ENCODE measurements at places on chromosomes 3 and 15.

- no peak for DNase-seq
These were observed 9.0 kb upstream of the ZBED2 start for GRCh38 chr3:111604119-111604518.

DNA sequence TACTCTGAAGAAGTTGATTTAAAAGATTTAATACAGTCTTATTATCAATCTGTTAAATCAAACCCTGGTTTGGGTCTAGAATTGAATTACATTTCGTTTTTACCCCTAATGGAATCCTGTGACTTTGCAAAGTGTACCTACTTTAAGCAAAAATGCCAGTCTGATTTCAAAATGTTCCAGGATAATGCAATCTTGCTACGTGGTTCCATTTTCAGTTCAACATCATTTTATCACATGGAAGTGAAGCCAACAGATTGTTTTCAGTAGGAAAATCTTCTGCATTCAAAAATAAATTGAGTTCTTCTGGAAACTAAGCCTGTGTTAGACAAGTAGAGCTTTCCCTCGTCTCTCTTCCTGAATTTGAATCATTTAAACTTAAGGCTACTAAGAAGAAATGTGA, 356.4 kb downstream of the CHST2 start:
- no peak for DNase-seq

DNA sequence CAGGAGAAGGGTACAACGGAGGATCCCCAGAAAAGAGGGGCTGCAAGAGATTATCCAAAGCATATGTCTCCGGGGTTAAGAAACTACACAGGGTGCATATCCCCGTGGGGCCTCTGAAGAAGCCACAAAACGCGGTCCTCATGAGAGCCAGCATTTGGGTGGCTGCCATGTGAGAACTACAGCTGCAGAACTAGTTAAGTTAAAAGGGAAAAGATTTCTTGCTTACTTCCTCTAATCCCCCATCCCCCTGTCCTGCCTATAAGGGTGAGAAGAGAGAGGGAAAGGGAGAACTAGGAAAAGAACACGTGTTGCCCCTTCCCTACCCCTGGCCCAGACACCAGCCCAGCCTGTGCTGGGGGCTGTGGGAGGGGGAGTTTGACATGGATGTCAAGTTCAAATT, 70.4 kb upstream of the PCSK6 start:
- DNase-seq = no peak

DNA sequence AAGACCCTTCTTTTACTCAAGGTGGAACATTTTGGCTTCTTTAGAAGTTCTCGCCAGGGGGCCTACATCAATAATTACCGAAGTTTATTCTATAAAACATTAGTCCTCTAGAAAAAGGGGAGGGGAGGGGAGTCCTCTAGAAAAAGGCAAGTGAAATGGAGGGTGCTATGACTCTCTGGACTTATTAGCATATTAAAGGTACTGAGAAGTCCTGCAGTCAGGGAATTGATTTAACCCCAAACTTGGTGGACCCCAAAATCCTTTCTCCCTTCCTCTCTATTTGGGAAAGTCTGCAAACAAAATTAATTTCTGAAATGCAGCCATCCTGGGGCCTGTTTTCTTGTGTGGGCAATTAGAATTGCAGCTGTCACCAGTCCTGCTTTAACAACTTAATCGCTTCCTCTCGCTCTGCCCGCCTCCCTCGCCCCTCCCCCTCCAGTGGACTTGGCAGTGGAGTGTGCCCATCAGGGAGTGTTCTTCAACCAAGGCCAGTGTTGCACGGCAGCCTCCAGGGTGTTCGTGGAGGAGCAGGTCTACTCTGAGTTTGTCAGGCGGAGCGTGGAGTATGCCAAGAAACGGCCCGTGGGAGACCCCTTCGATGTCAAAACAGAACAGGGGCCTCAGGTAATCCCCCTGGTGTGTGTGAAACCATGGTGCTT, 18.9 kb upstream of the LRRK1 start:
- no peak for DNase-seq

- DNase-seq = no peak
These were observed 76.7 kb downstream of the CBLB start for GRCh38 chr3:105791919-105792786.

DNA sequence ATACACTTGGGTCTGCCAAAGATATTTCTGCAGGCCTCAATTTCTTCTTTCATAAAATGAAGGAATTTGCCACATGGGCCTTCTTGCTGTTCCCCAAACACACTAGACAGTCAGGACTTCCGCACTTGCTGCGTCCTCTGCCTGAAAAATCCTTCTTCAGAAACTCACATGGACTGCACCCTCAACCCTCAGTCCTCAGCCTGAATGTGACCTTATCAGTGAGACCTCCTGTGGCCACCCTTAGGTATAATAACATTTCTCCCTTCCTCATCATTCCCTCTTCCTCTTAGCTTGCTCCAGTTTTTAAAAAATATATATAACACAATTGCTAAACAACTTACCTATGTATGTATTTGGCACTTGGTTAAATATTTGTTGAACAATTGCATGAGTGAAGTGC, 257.5 kb downstream of the MFSD1 start:
- DNase-seq = no peak

- no peak for DNase-seq
These were observed 15.2 kb downstream of the EIF4E3 start for GRCh38 chr3:71709908-71710511.

DNA sequence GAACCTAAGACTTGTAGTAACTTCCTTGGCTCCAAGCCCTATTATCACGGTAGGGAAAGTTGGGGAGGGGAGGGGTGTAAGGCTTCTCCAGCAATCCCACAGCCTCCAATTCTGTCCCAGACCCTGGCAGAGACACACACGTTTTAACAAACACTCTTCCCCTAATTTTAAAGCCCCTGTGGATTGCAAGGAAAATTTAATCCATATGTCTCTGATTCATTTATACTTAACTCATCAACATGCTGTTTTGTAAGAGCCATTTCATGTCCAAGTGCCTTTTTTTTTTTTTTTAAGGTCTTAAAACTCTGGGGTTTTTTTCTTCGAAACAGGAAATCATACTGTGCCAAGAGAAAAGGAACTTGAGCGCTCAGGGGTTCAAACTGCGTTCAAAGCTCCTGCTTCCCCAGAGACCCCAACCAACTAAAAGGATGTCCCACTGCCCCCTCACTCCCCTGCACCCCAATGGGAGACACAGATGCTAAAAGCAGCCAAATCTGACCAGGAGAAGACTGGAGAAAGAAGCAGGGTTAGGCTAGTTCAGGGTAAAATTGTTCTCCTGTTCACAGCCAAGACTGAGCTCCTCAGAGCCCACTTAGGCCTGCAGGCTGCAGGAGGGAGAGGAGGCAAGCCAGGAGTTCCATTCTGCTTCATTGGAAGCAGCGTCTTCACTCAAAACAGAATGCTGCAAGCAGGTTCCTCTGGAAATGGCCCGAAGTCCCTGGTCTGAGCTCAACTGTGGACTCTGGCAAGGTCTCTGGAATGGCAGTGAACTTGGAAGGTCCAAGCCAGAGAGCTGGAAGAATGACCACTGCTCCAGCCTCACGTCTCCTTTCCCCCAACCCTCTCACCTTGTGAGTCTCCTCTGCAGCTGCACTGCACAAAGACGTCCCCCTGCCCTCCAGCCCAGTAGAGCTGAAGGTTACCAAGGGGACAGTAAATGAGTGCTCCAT, 172.5 kb downstream of the NTRK3 start:
- no peak for DNase-seq

GRCh38 chr3:27360113-27361078, 8.8 kb downstream of the NEK10 start:
- no peak for DNase-seq

GRCh38 chr3:165459924-165460835, 264.0 kb upstream of the SLITRK3 start:
- no peak for DNase-seq

GRCh38 chr3:132034097-132034485, 723 bp downstream of the CPNE4 start:
- DNase-seq = no peak

- no peak for DNase-seq
These were observed 54.8 kb upstream of the LMCD1 start for GRCh38 chr3:8446845-8447244.

DNA sequence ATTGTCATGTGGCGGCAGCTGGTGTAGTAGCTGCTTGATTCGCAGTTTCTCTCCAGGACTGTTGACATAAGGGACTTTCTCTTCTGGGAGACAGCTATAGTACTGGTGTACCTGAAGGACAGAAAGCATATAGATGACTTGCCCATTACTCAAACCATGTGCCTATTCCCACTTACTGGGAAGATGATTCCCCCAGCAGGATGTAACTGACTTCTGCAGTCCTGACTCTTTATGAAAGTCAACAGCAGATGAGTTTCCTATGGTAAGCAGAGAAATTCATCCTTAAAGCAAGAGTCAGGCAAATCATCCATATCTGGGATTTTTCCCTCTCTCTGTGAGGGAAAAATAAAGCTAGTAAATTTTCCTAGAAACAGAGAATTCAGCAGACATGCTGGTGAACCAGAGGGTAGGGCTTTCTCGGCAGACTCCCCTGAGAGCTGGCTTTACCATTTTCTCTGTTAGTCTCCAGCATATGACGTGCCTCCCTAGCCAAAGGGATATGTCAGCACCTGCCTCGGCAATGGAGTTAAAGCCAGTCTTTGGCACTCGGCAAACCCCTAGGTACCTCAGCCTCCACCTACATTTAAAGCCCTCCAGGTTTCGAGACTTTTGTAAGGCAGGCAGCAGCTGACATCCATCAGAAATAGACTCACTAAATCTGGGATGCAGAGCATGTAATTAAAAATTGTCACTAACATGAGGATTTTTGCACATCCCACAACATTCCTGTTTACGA, 62.1 kb downstream of the PRICKLE2 start:
- DNase-seq = no peak

- peak; percentile 55 for DNase-seq
These were observed 20.5 kb downstream of the RBPMS2 start for GRCh38 chr15:64754663-64755426.

- no peak for DNase-seq
These were observed 341.2 kb upstream of the C2CD4B start for GRCh38 chr15:62506217-62506805.

DNA sequence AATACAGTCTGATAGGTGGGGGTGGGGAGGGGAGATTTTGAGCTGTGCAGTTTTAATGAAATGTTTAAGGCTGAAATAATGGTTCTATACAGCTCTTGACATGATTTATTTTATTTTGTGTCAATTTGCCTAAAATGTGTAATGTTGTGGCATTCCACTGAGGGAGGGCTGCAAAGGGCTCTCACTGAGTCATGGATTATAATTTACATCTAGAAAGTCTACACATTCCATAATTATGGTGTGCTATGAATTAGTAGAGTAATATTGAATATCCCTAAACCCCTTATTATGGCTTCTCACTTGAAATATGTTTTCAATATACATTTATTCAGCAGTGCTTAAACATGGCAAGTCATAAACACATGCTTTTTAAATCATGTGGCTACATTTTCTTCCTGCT, 103.9 kb downstream of the RARB start:
- DNase-seq = no peak

DNA sequence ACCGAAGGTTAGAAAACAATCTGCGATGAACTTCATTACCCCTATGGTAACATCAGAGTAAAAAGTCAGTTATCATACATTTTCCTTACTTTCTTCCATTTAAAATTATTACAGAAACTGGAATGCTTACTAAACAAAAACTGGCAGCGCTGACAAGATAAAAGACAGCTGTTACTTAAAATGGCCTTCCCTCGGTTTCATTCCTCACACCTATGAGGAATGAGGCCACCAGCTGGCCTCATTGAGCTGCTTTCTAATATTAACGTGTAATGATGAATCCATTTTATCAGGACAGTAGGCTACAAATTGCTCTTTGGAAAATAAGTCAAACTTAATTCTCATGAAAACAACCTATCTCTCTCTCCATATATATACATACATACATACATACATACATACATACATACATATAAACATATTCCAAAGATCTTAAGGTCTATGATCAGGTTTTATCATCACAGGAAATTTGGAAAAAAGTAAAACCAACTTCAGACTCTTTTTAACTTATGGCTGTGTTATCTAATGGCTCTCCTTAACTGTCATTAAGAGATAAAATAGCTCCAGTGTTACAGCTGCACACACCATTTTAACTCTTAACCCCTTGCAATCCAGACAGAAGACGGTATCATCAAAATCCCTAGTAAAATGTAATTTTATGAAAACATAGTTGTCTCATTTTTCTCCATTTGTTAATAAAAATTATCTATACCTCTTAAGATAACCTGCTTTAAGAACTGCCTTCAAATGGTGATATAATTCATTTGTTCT, 5.2 kb downstream of the CCNL1 start:
- DNase-seq = no peak

DNA sequence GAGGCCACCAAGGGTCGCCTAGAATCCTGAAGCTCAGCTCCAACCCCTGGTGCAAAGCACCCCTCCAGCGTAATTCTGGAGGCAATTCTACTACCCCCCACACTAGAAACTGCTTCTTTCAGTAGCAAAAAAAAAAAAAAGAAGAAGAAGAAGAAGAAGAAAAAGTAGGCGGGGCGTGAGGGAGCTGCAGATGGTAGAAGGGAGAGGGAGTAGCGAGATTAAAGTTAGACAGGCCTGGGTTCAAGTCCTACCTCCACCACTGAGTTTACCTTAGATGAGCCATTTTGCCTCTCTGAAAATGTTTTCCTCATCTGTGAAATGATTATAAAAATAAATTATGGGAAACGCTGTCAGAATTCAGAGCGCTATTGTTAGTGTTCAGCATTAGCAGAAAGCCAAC, 913 bp downstream of the FAM174B start:
- no peak for DNase-seq

- DNase-seq = no peak
These were observed 20.0 kb downstream of the PCCB start for GRCh38 chr3:136270179-136270578.

DNA sequence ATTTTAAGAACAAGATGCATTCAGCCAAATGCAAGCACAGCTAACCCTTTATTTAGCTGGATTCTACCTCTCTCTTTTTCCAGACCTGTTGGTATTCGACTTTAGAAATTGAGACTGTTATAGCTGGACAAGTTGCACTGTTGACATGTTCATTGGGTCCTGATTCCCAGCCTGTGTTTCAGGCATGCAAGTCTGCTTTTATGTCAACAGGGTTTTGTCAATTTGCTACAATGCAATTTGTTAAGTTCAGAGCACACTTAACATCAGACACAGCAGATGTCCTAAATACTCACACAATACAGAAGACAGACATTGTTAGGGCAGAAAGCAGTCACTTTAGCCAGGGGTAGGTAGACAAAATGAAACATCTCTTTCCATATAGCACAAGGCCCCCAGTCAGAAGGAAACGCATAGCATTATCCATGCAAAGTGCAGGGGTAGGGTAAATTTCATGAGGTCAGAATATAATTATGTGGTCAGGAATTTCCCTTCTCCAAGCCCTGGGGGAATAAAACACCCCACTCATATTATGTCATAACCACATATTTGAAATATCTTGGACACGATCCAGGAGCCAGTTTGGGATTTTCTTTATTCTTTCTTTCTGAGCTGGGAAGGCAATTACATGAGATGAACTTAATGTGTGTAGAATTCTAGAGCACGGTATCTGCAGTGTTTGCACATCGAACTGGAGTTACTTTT, 504.1 kb downstream of the NTRK3 start:
- DNase-seq = no peak

GRCh38 chr3:11600501-11601282, 43.0 kb downstream of the VGLL4 start:
- DNase-seq = no peak

GRCh38 chr3:11613851-11614487, 29.7 kb downstream of the VGLL4 start:
- no peak for DNase-seq

- no peak for DNase-seq
These were observed 1075.1 kb downstream of the AGBL1 start for GRCh38 chr15:87154761-87155160.

GRCh38 chr3:32960404-32961170, 9.1 kb downstream of the CCR4 start:
- DNase-seq = no peak

- DNase-seq = no peak
These were observed 3.6 kb downstream of the RAD18 start for GRCh38 chr3:8959668-8960067.
